ENCODE measurements at places on chromosomes 5 and 9.
A peak's percentile ranks its signal among the peaks of the same experiment; 100 is the strongest.

GRCh38 chr5:172862165-172862801 lies 28.2 kb downstream of the ERGIC1 start:
- DNase-seq = no peak

DNA sequence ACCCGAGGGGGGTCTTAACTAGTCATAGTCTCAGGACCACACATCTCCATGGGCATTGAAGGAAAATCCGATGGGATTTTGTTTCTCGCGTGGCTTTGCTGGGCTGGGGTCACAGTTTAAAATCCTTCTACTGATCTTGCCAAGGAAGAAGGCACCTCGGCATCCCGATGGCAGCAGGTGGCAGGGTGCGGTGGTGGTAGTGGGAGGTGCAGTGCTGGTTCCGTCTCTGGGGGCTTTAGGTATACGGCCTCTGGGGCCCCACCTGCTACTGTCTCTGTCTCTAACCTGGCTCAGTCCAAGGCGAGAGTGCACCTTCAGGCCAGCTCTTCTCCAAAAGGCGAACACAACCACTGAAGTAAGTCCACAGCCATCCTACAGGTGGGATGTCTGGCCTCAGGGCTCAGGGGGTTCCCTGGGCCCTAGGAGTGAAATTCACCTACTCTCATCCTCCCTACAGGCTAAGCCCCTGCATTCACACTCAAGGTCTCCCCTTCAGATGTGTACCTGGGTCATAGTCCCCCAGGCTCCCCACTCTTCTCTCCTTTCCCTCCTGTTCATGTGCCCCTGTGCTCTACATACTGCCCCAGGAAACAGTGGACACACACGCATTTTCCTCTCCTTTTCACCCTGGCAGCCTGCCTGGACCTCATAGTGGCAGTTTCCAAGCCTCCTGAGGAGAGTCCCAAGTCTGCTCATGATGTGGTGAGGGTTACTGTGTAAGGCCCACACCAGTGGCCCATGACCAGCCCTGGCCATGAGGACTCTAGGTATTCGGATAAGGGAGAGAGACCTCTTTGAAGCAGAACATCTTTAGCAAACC lies 736 bp upstream of the FCN2 start:
- no peak for DNase-seq

DNA sequence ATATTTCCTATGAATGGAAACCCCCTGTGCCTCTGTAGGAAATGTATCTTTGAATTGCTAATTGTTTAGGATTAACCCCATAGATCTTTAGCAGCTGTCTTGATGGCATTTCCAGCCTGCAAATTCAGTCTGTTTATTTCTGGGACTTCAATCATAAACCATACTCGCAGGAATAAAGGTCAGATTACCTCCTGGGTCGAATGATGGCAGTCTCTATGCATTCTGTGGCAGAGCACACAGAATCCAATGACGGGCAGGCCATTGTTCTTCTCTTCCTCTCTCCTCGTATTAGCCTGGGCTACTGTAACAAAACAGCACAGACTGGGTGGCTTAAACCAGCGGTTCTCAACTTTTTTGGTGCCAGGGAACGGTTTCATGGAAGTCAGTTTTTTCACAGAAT lies 199.9 kb downstream of the PCSK5 start:
- DNase-seq = no peak

- DNase-seq = no peak
Observed at GRCh38 chr9:37325778-37326177, 96.7 kb upstream of the GRHPR start.

DNA sequence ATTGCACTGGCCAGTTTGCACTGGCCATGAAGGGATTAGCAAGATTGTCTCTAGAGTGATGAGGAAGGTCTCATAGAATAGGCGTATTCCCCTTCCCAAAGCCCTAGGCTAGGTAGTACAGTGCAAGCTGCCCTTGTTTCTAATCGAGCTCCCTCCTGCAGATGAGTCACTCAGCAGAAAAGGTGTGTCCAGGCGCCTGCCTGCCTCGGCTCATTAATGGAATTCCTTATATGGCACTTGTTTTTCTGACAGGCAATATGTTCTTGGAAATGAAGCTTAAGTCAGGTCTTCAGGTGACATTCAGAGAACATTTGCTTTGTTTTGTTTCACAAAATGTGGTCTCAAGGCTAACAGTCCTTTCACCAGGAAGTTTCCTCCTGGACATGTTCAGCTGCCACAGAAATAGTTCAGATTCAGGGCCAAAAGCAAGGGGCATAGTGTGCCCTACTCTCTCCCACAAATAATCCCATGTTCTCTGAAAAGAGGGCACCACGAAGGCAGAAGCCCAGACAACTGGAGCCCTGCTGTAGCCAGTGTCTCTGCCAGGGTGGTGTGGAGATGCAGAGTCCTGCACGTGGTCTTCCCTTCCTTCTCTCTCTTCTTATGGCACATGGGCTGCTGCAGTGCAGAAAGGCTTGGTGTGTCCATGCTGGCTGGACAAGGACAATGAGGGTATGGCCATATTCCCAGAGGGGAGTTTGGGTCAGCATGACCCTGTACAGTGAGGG lies 281.1 kb upstream of the MAP3K1 start:
- DNase-seq = peak; percentile 7

GRCh38 chr5:14056039-14056438 lies 87.1 kb upstream of the TRIO start:
- no peak for DNase-seq

DNA sequence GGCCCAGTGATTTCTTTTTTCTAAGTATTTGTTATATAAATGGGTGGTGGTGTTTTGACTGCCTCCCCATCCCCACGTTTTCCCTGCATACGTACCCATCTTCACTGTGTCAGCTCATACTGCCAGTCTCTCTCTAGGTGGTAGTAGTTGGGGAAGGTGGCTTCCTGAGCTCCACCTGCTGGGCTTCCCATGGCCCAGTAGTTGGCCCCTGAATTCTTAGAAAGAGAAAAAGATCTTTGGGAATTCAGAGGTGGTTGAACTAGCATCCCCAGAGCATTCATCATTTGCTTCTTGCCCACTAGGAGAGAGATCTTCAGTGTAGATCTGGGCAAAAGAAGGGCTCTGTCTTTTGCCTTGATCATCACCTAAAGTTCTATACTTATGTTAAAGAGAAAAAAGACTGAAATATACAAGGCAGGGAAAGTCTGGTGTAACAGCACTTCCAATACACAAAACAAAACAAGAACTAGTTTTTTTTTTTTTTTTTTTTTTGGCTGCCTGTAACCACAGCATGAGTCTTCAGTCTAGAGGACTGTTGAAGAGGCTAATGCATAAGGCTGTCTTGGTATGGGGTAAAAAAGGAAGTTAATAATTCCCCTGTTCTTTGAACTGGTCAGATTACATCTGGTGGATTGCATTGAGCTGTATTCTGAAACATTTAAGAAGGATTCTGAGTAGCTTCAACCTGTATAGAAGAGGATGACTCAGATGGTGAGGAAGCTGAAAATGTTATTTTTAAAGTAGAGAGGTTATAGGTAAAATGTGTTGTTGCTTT lies 128.7 kb downstream of the ATG10 start:
- no peak for DNase-seq

- DNase-seq = no peak
Observed at GRCh38 chr5:96597438-96598020, 64.6 kb upstream of the CAST start.

- no peak for DNase-seq
Observed at GRCh38 chr5:122421374-122422079, 109.5 kb downstream of the SNCAIP start.

GRCh38 chr9:93636172-93636661 lies 59.8 kb downstream of the PHF2 start:
- no peak for DNase-seq
